ENCODE measurements at places on chromosomes 1 and 21.

DNA sequence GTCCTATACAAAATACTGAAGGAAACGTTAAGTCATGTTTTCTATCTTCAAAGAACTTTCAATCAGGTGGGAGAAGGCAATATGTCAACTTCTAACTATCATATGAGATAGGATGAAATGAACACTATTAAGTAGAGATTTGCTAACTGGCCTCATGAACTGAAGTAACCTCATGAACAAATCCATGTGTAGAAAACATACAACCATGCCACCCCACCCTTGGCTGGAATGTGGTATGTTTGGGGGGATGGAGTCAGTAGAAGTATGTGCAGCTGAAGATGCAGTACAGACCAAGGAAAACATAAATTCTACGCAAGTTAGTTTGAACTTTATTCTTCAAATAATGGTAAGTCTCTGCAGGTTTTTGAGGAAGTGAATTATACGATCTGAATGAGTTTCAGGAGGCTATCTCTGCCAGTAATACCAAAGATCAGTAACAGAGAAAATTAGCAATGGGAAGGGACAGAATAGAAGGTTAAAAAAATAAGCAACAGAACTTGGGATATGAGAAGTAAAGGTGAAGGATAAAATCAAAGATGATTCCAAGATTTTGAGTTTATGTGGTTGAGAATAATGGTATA lies 4.5 kb downstream of the TRMT1L start:
- no peak for DNase-seq

GRCh38 chr1:187264995-187265602 lies 436.4 kb downstream of the PLA2G4A start:
- DNase-seq = no peak

- DNase-seq = no peak
Measured at GRCh38 chr1:43584204-43584603, 53.5 kb downstream of the PTPRF start.

DNA sequence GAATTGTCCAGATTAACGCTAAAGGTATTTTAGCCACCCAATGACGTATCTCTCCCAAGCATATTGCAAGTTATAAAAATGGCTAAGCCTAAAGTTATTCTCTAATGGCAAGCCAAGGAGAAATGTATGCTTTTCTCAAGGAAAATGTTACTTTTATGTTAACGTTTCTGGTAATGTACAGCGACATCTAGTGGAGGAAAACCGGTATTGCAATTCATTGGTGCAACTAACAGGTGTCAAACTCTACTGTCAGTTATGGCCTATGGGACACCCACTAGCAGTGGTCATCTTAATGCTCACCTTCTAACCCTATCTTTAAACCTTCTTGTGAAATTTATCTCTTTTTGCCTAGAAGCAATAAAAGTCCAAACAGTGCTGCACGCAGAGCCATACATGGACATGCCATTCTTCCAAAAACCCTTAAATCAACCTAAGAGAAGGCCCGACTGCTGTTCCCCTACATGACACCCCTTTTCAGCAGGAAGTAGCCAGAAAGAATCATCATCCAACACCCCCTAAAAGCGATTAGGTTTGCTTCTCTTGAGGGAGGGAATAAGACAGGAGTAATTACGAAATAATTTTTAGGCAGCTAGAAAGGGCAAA lies 68.7 kb upstream of the LRIF1 start:
- DNase-seq = no peak

- DNase-seq = no peak
Measured at GRCh38 chr1:54453509-54453908, 47.3 kb upstream of the SSBP3 start.

- no peak for DNase-seq
Measured at GRCh38 chr1:5814046-5814619, 178.1 kb downstream of the NPHP4 start.

GRCh38 chr1:226549937-226550671 lies 1.5 kb downstream of the STUM start:
- DNase-seq = no peak

DNA sequence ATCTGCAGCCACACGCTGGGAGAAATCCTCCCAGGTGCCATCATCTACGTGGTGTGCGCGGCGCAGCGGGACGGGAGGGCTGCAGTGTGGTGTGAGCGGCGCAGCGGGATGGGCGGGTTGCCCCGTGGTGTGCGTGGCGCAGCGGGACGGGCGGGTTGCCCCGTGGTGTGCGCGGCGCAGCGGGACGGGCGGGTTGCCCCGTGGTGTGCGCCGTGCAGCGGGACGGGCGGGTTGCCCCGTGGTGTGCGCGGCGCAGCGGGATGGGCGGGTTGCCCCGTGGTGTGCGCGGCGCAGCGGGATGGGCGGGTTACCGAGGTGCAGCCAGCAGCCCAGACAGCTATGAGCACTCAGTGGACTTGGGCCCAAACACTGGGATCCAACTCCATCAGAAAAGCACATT lies 4.7 kb downstream of the WRAP73 start:
- no peak for DNase-seq

DNA sequence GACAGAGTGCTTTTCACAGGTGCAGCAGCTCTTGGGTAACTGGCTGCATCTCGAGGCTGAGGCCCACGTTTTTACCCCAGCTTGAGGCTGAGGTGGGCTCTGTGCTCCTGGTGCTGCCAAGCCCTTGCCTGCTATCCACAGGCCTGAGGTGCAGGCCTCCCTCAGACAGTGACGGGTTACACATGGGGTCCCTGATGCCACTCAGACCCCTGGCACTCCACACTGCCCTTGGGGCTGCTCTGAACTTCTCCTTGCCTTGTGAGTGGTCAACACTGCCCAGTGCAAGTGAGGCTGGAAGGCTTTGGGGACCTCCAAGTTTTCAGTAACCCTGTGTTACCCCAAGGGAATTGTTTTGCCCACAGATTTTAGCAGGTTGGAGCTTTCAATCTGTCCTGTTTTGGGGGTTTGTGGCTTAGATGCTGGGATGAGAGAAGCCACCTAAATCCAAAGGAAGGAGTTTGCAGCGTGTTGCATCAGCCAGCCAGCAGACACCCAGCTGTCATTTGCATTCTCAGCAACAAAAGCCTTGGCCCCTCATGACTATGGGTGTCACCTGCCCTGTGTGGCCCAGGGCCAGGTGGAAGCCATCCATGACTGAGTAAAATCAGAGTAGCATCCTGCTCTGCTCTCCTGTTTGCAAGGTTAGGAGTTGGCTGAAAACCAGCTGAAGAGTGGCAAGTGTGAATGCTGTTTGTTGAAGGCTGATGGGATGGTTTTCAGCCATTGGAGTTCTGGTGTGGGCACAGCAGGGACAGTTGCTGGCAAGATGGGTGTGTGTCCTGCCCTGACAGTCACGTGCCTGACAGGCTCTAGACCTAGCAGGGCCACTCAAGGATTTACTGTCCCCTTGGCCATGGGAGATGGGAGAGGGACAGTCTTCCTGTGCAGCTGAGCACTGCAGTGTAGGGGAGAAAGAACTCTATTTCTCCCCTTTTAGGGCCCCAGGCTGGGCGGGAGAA lies 3.2 kb downstream of the RNF187 start:
- DNase-seq = no peak

DNA sequence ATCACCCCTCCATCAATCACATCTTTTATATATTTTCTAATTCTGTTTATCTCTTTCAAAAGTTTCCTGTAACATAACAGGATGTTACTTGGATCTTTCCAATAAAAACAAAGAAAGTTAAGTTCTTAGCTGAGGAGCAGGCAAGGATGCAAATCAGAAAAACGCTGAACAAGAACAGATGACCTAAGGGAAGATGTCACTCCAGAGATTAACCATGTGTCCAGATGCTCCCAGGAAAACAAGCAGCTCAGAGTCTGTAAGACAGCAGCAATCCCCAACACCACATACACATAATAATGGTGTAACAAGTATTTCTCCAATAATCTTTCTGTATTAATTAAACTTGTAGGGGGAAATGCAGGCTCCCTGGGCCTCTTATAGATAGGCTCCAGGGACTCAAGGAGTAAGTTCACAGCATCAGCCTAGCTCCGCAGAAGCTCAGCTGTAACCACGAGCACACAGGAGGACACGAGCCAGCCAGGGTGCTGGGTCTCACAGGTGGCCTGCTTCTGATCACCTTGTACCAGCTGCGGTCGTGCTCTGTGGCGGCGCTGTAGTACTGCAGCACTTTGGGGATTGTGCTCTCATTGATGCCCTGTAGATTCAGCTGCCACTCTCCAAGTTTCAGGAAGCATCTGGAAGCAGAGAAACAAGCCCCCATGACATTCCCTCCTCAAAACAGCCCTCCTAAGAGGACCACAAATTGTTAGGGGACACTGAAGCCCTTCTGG lies 33.1 kb upstream of the EXOSC10 start:
- DNase-seq = no peak

DNA sequence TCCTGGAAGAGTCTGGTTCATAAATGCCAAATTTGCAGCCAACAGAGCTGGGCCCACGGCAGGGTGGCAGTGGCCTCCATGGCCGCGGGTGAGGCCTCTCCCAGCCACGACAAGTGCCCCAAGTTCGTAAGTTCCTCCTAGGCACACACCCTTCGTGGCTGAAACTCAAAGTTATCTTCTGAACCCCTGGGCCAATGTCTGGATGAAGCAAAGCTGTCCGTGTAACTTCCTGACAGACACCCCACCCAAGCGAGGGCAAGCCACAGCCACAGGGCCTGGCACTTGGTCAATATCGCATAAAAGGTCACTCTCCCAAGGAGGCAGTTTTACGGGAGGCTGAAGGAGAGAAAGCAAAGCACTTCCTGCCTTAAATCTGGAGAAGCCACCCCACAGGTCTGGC lies 27.8 kb upstream of the GPR153 start:
- DNase-seq = no peak

DNA sequence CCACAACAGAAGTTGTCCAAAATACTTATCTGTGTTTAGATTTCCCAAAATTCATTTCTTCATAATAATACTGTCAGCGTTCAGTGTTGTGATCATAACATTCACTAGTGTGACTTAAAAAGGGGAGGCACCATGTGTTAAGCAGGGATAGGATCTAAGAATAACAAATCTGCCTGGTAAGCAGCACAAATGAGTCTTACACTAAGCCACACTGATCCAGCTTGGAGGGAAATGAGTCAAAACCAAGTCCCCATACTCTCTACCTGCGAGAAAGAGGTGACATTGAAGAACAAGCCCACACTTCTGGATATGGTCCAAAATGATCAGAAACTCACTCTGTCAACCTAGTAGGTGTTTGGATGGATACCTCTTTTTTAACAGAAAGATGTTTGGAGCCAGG lies 145.5 kb downstream of the CRB1 start:
- DNase-seq = no peak

DNA sequence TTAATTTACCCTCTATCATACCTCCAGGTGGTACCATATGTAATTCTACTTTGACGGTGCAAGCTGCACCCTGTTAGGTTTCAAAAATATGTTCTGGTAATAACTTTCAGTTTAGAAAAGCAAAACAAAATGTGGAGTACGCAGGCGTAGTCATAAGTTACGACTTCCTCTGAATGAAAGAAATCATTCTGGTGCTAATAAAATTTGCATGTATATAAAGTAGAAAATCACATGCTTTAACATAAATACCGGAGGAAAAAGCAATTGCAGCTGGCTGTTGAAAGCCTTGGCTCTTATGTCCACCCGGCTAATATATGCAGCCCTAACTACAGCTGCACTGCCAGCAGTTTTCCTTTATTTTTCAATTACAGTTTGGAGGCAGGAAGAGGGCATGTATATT lies 65.2 kb upstream of the TMPRSS15 start:
- DNase-seq = no peak

DNA sequence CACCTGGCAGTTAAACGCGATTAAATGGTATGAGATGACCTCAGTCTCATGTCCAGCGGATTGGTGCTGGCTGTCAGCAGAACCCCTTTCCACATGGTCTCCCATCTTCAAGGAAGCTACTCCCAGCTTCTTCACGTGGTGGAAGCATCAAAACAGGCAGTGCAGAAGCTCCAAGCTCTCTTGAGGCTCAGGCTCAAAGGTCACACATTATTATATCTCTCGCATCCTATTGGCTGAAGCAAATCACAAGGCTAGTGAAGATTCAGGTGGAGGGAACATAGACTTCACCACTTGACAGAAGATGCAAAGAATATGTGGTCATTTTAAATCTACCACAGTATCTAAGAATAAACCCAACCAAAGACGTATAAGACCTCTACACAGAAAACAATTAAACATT lies 181.9 kb downstream of the VPS13D start:
- no peak for DNase-seq

DNA sequence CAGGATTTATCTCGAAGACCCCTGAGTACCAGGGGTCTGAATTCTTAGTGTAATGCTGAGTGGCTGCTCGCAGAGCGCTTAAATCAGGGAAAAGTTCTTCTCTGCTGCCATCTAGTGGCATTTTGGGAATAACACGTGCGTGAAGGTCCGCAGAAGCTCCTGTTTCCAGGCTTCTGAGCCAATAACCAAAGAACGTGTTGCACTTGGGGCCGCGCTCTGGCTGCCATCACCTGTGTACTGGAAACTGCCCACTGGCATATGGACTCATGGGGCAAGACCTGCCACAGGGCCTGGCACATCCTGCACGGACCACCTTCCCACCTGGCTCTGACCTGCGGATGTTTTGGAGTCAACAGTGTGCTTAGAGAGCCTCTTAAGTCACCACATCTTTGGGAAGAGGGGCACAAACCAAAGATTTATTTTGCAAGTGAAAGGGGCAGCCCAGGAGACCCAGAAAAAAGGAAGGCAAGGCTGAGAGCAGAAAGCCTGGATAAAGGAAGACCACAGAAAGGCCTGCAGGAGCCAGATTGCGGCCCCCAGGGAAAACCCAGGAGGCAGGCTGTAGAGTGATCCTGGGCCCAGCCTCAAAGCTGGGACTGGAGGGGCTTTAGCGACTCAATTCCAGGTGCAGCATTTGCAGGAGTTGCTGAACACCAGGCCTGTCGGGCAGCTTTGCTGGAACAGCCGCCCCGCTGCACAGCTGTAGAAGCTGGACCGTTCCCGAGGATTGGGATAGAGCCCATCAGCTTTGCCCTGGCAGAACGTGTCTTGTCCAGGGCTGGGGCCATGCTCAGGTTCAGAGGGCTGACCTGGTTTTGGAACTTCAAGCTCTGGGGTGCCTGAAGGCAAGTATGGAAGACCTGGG lies 13.0 kb downstream of the CHIT1 start:
- peak; percentile 7 for DNase-seq

GRCh38 chr1:219670426-219671149 lies 57.7 kb upstream of the ZC3H11B start:
- DNase-seq = no peak

DNA sequence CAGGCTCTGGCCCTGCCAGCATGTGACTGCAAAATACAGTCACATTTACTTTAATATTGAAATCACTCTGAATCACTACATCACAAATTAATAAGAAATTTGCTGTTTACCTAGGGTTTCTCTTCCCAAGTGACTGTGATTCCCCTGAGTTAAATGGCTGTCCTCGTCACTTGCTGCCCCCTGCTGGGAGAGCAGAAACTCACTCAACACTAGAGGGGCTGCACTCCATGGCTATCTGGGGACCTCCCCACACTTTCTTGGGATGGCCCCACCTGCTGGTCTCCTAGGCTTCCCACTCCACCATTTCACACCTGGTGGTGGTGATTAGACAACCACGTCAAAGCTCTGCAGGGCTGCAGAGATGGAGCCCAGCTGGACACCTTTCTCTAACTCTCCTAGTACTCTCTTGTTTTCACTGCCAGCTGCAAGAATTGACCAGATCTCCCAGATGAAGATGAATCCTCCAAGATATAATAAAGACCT lies 63.4 kb downstream of the CD2 start:
- peak; percentile 31 for DNase-seq

Measured in activated naive CD4-positive, alpha-beta T cell (primary cell).